Natural killer cell treated with Interleukin-12 subunit alpha and Interleukin-12 subunit beta and Interleukin-15 and Interleukin-18, amount 100 ng/mL, for 72 hours (primary cell): ENCODE measurements at places on chromosomes 6 and 20. TPM values are rescaled to one million over a fixed set of nuclear protein-coding genes. Genes with fewer than 3 reads are reported as not detected.

The RSPO3 gene
- total RNA-seq: not detected

The CAP2 gene
- not detected for total RNA-seq

- DNase-seq: no peak
Measured at GRCh38 chr20:25750765-25751696, 54.4 kb upstream of the ZNF337 start.

DNA sequence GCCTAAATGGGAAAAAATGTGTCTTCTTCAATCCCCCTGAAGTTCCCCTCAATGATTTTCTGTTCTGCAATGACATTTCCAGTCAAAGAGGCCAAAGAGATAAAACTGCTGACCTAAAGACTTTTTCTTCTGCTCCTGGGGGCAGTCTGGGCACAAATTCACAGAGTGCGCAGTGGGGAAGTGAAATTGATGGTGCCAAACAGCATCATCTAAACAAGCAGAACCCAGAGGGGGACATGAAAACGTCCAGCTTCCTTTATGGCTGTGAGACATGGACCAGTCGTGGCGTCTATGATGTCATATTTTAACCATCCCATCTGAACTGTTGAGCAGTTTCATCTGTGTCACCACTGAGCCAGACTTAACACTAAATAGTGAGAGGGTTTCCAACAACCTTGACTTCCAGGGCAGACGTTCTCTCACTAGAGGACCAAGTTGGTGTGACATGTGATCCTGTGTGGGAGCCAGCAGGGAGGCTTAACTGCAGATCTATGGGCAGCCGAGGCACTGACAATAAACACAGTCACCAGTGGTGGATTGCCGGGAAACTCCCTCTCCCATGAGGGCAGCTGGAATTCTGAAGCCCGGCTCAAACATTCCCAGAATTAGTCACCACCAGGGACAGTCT is 12.4 kb downstream of the SCML4 start:
- no peak for DNase-seq

The RSPH4A gene
- 0.95 TPM for total RNA-seq

The DAAM2 gene
- not detected for total RNA-seq

The ZSCAN16 gene
- total RNA-seq: 5.8 TPM

- DNase-seq: no peak
Measured at GRCh38 chr6:105869835-105870440, 216.2 kb upstream of the PRDM1 start.

- no peak for DNase-seq
Measured at GRCh38 chr6:37893257-37893656, 73.7 kb downstream of the ZFAND3 start.
